ENCODE measurements at places on chromosomes 12 and 14.

GRCh38 chr12:21502164-21502496 is 541 bp downstream of the GOLT1B start:
- peak; percentile 33 for DNase-seq

- no peak for DNase-seq
These were observed 115.0 kb downstream of the BTG1 start for GRCh38 chr12:92030618-92031017.

DNA sequence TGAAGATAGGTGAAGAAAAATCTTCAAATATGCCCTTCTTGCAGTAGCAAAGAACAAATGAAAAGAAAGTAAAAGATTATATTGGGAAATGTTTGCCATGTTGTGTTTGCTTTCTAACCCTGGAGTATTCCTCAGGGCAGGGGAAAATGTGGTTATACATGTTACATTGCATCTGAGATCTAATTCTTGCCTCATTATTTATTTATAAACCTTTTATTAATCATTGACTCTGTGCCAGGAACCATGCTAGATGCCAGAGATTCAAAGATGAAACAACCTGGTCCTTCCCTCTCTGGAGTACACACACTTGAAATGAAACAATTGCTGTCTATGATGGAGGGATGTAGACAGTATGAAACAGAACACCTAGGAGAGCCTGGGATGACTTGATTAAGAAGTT is 128.1 kb upstream of the HMGA2 start:
- no peak for DNase-seq

- no peak for DNase-seq
These were observed 92.0 kb downstream of the TTLL5 start for GRCh38 chr14:75752907-75753594.

- no peak for DNase-seq
These were observed 53.3 kb downstream of the RBM19 start for GRCh38 chr12:113912760-113913329.

DNA sequence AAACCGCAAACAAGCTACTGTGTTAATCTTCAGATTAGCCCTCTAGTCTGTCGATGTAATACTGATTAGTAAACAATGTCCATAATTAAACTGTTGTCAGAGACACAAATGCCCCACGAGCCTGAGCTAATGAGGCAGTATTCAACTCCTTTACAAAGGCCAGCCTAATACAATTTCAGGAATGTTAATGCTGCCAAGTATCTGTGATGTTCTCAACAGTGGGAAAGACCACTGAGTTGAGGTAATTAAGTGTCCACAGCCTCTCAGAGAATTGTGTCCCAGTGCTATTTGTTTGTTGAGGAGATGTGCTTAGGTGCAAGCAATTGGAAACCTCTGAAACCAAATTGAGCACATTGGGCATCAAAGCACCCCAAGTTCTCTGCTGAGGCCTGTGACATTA is 139.4 kb upstream of the CDKN3 start:
- DNase-seq = no peak

- DNase-seq = no peak
These were observed 7.3 kb downstream of the MSI1 start for GRCh38 chr12:120361506-120362208.

GRCh38 chr12:88805286-88805685 is 225.0 kb upstream of the KITLG start:
- DNase-seq = no peak

Data from activated naive CD4-positive, alpha-beta T cell (primary cell).